Upper lobe of right lung (tissue), 1 donor: ENCODE measurements at places on chromosomes 4 and X. TPM values are rescaled to one million over a fixed set of nuclear protein-coding genes. Genes with fewer than 3 reads are reported as not detected.

The MAP9 gene
- 16.2 TPM for total RNA-seq

The CXCL6 gene
- total RNA-seq = not detected

The SPACA5 gene
- not detected for total RNA-seq

The FGFR3 gene
- 32.1 TPM for total RNA-seq

DNA sequence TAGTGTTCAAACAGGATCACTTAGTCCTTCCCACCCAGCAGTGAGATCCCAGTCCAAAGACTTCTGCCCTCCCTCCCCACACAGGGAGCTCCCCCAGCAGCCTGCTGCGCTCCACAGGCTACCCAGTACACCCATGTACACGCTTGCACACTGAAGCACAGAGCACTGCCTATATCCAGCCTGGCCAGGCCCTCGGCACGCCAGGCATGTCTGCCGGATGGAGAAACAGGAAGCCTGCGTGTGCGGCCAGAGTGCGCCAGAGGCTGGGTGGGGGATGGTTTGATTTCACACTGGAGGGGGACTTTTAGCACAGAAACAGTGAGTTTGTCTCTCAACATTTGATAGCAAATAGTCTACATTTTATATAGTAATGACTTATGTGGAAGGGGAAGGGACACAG lies 833.5 kb upstream of the IGFBP7 start:
- no peak overlapping the region for H3K4me3 ChIP-seq
- no peaks in the 10 kb centered on the region for H3K27me3 ChIP-seq
- peak; percentile 45 for DNase-seq

GRCh38 chr4:172758586-172759340 lies 409.8 kb upstream of the GALNT7 start:
- H3K4me3 ChIP-seq = no peak overlapping the region
- H3K27ac ChIP-seq = no peak overlapping the region
- no peaks in the 10 kb centered on the region for H3K36me3 ChIP-seq
- no peaks in the 10 kb centered on the region for H3K4me1 ChIP-seq
- H3K27me3 ChIP-seq = no peaks in the 10 kb centered on the region
- DNase-seq = no peak

GRCh38 chr4:84151574-84151973 lies 347.5 kb downstream of the NKX6-1 start:
- no peak overlapping the region for H3K4me3 ChIP-seq
- H3K27ac ChIP-seq = no peak overlapping the region
- H3K27me3 ChIP-seq = no peaks in the 10 kb centered on the region
- no peaks in the 10 kb centered on the region for H3K4me1 ChIP-seq

DNA sequence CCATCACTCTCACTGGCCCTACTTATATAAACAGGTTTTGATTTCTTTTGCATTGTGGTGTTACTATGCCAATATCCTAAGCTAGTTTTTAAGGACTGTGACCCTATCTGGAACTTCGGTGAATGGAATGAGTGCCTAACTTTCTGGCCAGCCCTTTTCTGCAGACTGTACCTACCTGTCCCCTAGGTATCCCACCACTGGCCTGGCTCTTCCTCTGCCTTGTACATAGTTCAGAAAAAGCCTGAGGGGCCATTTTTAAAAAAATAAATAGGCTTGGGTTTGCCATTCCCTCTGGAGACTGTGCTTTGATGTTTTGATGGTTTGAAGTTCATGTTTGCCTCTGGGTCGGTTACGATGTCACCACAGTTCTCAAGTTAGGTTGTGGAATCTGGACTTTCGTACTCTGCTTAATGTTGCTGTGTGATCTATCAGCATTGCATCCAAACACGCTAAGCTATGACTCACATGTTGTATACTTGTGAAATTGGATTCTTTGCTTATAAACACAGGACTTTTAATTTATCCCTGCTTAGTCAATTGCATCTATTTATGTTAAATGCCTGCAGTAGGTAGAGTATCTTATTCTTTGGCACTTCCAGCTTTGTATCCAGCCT lies 182.0 kb downstream of the ANKRD50 start:
- no peak overlapping the region for H3K27ac ChIP-seq
- H3K4me3 ChIP-seq = no peak overlapping the region
- no peak for DNase-seq
- H3K27me3 ChIP-seq = no peaks in the 10 kb centered on the region
- no peaks in the 10 kb centered on the region for H3K4me1 ChIP-seq

- H3K36me3 ChIP-seq = no peaks in the 10 kb centered on the region
- H3K27me3 ChIP-seq = no peaks in the 10 kb centered on the region
- H3K4me3 ChIP-seq = no peak overlapping the region
These were observed 33.1 kb upstream of the SLC7A11 start for GRCh38 chr4:138275216-138275615.
